ENCODE measurements at places on chromosomes 5 and 9.

- no peak for DNase-seq
Measured at GRCh38 chr5:132365213-132365612, 4.3 kb upstream of the SLC22A5 start.

GRCh38 chr9:112015736-112016135, 119.1 kb downstream of the UGCG start:
- DNase-seq, result no peak

DNA sequence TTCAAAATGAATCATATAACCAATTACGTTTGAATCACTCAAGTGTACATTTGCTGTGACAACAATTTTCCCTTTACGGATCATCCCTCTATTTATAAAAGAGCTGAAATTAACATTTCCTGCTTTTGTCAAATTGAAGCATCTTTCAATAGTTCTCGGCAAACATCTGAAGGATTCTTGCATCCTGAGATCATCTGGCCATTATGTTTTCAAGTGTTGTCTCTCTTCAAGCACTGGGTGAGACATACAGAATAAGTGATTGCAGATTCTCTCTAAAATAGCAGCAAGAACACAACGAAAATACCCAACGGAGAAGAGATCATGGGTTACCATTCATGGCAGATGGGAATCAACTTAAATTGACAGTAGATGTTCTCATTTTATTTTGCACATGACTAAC, 283.4 kb upstream of the GRAMD2B start:
- no peak for DNase-seq

GRCh38 chr5:17411436-17412402, 86.3 kb upstream of the TAF11L2 start:
- DNase-seq, result peak; percentile 9

GRCh38 chr9:95978106-95978505, 102.6 kb downstream of the ERCC6L2 start:
- no peak for DNase-seq

DNA sequence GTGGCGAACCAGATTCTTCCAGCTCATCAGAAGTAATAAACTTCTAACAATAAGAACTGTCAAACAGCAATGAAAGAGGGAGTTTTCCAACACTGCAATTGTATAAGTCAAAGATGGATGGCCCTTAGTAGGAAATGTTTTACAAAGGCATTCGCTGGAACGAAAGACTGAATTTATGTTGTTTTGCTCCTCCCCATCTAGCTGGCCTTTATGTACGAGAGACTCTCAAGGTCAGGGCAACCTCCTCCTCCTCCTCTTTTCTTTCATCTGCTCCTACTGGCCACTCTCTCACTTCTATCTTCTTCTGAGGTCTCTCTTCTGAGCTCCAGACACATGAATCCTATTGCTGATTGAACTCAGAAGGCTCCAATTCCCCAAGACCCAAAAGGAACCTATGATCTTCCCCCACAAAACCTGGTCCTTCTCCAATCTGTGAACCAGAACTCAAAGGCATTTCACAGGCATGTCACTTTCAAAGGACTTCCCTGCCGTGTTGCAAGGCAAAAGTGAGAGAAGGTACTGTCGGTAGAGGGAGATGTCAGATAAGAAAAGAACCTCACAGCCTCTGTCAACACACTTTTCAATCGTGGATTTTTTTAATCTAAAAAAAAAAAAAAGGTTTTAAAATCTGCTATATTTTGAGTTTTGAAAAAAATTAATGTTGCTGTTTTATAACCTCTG, 28.5 kb upstream of the PUM3 start:
- DNase-seq, result no peak

DNA sequence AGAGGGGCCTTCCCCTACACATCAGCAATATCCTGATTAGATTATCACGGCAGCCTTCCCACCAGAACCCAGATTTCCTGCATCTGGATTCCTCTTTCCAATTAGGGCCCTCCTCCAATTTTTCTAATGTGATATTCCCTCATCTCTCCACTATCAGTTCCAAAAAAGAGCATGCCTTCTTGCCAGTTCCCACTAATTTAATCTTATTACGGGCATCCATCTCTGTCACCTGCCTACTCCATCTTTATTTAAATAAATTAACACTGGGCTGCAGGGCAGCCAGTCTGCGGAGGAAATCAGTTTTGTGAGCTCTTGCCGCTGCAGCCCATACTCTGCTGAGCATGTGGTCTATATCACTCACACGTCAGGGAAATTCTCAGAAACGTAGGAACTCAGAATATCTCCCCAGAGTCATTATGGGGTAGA, 16.6 kb upstream of the FBP2 start:
- no peak for DNase-seq

- DNase-seq, result no peak
Measured at GRCh38 chr5:29720954-29721353, 1472.5 kb upstream of the CDH6 start.
